RWPE1 (cell line): ENCODE measurements at places on chromosomes 7 and 10.

DNA sequence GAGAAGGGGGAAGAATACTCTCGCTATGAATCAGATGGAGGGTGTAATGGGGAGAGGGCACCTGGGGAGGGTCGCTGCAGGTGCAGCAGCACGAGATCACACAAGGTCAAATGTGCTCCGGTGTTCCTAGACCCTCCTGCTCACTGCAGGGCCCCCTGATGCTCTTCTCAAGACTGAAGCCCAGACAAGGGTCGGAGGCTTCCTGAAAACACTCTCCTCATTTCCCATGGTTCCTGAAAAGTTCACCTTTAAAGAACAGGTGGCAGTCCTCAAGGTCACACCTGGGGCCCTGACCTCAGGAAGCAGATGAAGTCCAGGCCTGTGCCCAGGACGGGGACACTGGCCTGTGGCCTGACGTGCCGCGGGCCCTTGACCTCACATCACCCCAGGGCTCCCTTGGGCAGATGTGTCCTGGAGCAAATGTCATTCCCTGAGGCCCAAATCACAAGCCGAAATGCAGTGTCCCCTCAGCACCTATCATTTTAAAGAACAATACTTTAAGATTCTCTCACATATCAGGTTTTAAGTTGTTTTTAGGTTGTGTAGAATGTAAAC, 289.8 kb downstream of the GLRX3 start:
- no peak for DNase-seq

DNA sequence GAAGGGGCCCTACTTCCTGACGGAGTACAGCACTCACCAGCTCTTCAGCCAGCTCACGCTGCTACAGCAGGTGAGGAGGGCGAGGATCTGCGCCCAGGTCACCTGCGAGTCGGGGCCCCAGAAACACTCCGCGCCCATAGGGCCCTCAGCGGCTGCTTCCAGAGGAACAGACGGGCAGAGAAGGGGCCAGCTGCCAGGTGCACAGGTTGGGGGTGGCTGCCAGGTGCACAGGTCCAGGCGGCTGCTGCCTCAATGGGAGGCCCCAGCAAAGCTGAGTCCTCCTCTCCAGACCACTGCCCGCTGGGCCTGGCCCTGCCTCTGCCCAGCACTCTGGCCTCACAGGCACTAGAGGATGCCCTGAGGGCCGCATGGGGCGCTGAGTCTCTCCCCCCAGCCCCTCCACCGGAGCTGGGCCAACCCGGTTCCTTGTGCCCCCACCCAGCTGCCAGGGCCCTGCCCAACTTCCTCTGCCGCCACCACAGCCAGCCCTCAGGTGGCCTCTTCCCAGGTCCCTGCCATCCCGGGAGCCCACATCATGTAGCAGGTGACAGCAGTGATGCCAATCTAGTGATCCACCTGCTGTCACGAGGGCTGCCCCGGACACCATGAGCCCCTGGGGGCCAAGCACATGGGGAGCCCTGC, 17.0 kb upstream of the UTF1 start:
- no peak for DNase-seq

GRCh38 chr7:92685136-92686042, 95.2 kb upstream of the FAM133B start:
- DNase-seq = no peak

DNA sequence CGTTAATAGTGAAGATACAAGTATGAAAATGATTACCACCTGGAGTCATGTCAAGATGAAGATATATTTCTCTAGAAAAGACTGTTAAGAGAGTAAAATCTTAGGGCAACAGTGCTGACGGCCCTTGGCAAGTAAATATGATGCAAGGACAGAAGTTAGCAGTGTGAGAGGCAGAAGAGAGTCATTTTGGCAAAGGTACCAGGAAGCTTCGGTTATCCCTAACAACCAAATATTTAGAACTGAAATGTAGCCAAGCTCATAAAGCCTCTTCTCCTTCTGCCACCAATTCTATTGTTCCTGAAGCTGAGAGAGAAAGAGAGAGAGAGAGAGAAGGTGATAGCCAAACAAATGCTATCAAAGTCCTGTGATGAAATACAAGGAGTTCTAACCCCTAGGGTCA, 109.6 kb downstream of the MACC1 start:
- no peak for DNase-seq

- no peak for DNase-seq
Measured at GRCh38 chr7:106070567-106071254, 41.4 kb downstream of the SYPL1 start.

GRCh38 chr7:116872026-116872425, 9.6 kb downstream of the CAPZA2 start:
- no peak for DNase-seq

DNA sequence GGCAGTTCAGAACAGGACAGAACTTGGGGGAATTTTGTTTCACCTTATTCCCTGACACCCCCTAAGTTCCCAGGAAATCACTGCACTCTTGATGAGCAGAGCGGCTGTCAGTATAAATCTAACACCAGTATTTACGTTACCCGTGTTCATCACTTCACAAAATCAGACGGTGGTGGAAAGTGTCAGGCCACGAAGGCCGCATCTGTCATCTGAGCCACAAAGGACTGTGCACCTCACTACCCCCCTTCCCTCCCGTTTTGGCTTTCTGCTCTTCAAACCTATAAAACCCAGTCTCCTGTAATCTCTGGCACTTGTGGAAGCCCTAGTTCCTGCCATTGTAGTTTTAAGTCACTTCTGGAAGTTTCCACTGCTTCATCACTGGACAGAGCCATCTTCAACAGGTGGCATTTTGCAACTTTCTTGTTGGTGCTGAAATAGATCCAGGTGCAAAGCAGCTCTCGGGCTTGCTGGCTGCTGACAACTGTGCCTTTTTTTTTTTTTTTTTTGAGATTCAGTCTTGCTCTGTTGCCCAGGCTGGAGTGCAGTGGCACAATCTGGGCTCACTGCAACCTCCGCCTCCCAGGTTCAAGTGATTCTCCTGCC, 9.5 kb downstream of the ZFAND2A start:
- no peak for DNase-seq

DNA sequence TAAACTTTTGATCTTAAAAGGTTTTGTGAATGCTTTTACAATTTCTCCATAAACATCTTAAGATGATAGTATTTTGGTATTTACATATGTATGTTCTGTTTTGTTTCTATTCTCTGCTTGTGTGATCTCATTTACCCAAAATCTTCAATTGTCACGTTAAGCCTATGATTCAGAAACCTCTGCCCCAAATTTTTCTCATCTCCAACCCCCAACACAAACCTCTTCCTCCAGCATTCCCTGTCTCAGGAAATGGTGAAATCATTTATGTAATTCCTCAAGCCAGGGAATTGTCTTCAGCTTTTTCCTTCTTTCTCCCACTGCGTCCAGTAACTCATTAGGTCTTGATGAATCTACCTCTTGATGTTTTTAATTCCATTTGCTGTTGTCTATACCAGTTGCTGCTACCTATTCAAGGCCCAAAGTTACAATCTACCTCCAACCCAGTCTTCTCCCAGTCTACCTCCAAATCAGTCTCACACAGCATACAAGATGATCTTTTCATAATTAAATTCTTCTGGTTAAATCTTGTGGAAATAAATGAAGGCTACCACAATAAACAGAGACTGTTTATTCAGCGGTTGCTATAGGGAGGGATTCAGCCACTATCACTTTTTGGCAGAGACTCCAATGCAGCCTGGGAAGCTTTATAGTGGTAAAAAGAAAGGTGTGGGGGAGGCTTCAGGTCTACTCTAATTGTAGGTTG, 5.8 kb downstream of the CFAP69 start:
- no peak for DNase-seq

DNA sequence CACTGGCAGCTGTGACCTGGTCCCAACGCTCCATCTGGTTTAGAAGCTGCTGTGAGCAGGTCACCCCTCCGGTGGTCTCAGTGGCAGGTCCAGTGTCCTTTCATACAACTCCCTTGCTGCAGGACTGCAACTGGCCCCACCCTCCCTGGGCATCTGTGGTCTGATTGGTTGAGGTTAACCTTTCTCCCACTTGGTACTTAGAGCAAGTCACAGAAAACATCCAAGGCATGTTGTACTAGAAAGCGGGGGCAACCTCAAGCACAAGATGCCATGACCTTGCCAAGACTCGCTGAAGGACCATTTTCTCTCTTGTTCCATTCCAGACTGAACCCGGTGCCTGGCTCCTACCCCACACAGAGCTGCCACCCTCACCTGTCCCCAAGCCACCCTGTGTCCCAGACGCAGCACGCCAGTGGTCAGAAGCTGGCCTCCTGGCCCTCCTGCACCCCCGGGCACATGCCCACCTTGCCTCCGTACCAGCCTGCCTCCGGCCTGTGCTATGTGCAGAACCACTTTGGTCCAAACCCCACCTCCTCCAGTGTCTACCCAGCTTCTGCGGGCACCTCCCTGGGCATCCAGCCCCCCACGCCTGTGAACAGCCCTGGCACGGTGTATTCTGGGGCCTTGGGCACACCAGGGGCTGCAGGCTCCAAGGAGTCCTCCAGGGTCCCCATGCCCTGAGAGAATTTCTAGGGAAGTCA, 9.0 kb downstream of the RHBDD2 start:
- DNase-seq = no peak

DNA sequence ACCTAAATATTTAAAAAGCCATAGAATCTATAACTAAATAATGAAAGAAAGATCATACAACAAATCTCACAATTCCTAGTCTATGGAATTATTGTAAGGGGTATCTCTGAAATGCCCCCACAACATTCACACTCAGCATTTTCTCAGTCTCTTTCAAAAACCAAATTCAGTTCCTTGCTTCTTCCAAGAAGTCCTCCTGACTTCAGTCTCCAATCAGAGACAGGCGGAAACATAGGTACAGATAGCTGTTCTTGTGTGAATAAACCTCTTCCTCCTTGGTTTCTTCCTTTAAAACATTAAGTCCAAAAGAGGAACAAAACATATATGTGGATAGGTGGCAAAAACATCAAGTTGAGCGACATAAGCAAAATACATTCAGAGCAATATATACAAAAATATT, 13.9 kb upstream of the FBXW4 start:
- DNase-seq = no peak

- no peak for DNase-seq
Measured at GRCh38 chr10:84012831-84013458, 126.4 kb upstream of the GHITM start.

- DNase-seq = peak; percentile 47
Measured at GRCh38 chr7:75756991-75757676, 14.9 kb downstream of the CCL26 start.

DNA sequence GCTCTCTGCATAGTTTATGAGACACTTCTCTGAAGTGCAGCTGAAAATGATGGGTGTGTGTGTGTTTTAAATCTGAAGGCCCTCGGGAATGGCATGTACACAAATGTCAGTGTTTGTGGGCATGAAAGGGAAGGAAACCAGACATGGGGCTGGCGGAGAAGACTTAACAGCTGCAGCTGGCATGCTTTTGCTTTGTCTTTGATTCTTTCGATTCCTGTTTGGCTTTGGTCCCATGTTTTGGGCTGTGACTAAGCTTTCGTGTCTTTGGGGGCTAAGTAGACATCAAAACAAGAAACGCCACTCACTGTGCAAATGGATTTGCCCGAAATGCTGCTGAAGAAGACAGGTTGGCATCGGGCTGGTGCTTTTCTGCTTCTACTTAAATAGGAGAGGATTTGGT, 179.3 kb downstream of the PFKFB3 start:
- no peak for DNase-seq

GRCh38 chr10:49410365-49411074, 14.6 kb upstream of the DRGX start:
- no peak for DNase-seq

GRCh38 chr10:75101416-75102251, 9.8 kb upstream of the SAMD8 start:
- DNase-seq = no peak
